ENCODE measurements at places on chromosomes 5 and 9.

DNA sequence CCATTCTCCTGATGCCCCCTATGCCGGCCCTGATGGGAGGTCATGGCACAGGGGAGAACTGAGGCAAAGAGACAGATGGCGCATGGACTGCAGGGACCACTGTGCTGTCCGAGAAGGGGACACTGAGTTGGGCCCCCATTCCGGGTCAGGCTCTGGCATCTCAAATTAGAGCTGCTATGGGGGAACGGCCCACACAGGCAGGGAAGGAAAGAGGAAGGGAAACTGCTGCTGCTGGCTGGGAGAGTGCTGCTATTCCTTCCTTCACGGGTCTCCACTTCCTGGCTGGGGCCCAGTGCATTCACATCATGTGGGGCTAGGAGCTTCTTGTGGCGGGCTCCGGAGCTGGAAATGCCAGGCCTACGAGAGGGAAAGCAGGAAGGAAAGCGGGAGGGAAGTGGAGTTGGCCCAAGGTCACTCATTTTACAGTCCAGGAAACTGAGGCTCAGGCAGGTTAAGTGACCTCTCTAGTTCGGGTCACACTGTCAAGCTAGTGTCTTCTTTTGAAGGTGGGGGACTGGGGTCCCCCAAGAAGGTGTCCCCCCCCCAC is 1.3 kb upstream of the CARD19 start:
- no peak for DNase-seq

DNA sequence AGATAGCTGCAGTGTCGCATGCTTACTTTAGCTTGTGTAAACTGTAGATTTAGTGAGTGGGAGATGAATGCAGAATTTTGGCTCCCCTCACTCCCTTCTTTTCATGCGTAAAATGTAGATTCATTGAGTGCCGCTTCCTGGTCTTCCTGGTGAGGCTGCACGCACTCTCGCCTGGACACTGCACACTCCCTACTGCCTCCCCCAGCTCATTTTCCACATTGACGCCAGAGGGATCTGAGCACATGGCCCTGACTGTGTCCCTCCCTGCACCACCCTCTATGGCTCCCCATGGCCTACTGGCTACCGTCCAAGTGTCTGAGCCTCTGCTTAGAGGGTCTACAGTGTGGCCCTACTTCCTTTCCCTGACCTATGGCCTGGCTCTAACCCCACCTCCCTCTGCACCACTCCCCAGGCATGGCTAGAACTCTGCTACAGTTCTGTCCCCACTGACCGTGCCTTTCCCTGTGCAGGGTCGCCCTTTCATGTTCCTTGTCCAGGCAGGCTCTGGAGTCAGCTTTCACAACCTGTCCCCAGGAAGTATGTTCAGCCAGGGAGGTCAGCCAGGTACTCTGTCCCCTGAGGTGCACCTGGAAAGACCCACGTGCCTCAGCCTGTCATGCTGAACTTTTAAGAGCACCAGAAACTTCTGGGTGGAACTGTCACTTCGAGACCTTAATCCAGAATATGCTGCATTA is 160.6 kb downstream of the COL23A1 start:
- DNase-seq = no peak

DNA sequence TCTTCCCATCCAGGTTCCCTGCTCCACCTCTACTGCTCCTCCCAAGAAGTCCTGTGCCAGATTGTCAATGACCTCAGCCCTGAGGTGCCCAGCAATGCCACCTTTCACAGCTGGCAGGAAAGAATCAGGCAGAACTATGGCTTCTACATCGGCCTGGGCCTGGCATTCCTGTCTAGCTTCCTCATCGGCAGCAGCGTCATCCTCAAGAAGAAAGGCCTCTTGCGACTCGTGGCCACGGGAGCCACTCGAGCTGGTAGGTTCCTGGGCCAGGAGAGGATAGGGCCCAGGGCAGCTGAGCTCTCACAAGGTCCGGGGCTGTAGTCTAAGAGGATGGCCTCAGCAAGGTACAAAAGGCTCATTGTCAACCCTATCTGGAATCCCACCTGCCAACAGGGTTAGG is 3.1 kb downstream of the NIPAL4 start:
- no peak for DNase-seq

GRCh38 chr9:34195143-34195542 is 16.3 kb downstream of the UBAP1 start:
- no peak for DNase-seq

GRCh38 chr9:61666310-61666709 is 476.5 kb downstream of the SPATA31A7 start:
- DNase-seq = no peak

DNA sequence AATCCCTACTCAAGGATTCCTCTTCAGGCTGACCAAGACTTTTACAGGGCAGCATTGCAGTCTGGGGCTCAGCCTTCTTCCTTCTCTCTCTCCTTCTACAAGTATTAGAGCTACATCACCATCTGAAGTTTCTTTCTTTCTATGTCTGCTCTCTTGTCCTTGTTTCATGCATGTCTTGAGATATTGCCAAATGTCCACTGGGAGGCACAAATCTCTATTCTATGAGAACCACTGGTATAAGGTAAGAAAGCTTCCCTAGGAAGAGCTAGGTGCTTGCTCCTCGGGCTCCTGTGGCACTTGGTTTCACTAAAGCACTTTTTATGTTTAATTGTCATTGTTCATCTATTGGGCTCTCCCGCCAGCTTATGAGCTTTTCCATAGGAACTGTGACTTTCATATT is 289.2 kb upstream of the PCSK5 start:
- no peak for DNase-seq

DNA sequence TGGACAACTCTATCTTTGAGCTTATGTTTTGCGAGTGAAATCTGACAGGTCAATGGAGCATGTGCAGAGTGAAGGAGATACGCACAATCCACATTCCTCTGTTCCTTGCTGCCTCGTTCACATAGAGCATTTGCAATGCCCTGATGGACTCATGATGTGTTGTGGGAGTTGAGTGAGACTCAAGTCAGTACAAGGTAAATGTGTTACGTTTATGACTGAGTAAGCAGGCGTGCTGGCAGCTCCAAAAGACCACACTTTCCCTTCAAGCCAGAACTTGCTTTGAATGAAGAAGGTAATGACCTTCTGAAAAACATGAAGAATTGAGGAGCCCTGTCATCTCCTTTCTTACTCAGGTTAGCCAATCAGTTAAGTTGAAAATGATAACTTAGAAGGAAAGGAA is 477.8 kb downstream of the CTNND2 start:
- DNase-seq = no peak

GRCh38 chr5:113112435-113112834 is 135.8 kb downstream of the DCP2 start:
- DNase-seq = no peak

GRCh38 chr9:109918339-109919163 is 138.6 kb downstream of the PALM2AKAP2 start:
- DNase-seq = no peak

- DNase-seq = no peak
Observed at GRCh38 chr5:139340051-139340450, 1.6 kb upstream of the PAIP2 start.

All from activated T-helper 9 cell treated with anti-CD3 and anti-CD28 coated beads, Interleukin-2, amount 50 U/mL, for 16 hours (primary cell).